Lower leg skin (tissue), 4 donors: ENCODE measurements at places on chromosomes 7 and 10. TPM values are rescaled to one million over a fixed set of nuclear protein-coding genes. Genes with fewer than 3 reads are reported as not detected.

The CARD11 gene
- total RNA-seq: 0.17 TPM

The WDFY4 gene
- total RNA-seq: 4.2 TPM

The GJD4 gene
- total RNA-seq: not detected

The FEZF1 gene
- not detected for total RNA-seq

The NUP205 gene
- 28.7 TPM for total RNA-seq

The CCDC146 gene
- 25.4 TPM for total RNA-seq

The BHLHA15 gene
- total RNA-seq: 3.7 TPM

The ELFN1 gene
- 2.6 TPM for total RNA-seq

The CALML3 gene
- 43.4 TPM for total RNA-seq

The PIK3CG gene
- total RNA-seq: 2.1 TPM

The FAM171A1 gene
- total RNA-seq: 5.4 TPM

The SPDYE6 gene
- total RNA-seq: not detected

The SNCG gene
- total RNA-seq: 29.2 TPM

- no peak for DNase-seq
These were observed 144.2 kb downstream of the JCAD start for GRCh38 chr10:29914986-29915785.

- DNase-seq: peak; percentile 29
These were observed 26.4 kb downstream of the HIF1AN start for GRCh38 chr10:100562008-100562672.

DNA sequence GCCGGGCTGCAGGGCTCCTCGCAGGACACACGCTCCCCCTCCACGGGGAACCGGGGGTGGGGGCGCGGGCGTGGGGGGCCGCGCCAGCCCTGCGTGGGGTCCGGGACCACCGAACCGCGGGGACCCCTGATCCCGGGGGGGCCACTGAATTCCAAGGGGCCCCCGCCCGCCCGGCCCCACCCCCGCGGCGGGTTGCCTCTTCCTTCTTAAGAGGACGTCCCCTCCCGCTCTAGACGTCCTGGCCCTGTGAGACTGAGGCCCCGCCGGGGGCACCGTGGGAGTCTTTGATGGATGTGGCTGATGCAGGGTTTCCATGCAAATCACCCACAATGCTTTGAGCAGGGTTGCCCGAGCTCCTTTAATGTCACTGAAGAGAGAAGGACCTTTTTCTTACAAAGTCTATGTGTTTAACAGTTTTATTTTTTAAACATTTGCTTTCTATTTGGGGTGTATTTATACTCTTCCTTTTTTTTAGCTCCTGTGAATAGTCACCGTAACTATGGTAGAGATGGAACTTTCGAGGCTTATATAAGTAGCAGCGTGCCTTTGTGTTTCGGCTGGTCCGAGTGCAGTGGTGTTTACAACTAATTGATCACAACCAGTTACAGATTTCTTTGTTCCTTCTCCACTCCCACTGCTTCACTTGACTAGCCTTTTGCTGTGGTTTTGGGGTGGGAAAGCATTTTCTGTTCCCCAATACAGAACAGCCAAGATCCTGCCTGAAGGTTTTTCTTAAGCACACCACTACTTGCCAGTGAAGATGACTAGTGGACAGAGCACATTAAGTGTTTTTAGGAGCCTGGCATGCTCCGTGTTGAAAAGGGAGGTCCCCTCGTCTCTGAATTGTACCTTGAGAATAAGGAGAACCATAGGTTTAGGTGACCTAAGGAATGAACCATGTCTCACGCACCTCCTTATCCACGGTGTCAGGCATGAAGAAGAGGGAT is 44.8 kb downstream of the PDIA4 start:
- DNase-seq: no peak

GRCh38 chr7:94265456-94265855 is 129.2 kb upstream of the COL1A2 start:
- DNase-seq: no peak

- no peak for DNase-seq
These were observed 97.4 kb downstream of the TWIST1 start for GRCh38 chr7:19020062-19020461.

GRCh38 chr7:96014617-96015016 is 242.3 kb downstream of the DYNC1I1 start:
- no peak for DNase-seq

DNA sequence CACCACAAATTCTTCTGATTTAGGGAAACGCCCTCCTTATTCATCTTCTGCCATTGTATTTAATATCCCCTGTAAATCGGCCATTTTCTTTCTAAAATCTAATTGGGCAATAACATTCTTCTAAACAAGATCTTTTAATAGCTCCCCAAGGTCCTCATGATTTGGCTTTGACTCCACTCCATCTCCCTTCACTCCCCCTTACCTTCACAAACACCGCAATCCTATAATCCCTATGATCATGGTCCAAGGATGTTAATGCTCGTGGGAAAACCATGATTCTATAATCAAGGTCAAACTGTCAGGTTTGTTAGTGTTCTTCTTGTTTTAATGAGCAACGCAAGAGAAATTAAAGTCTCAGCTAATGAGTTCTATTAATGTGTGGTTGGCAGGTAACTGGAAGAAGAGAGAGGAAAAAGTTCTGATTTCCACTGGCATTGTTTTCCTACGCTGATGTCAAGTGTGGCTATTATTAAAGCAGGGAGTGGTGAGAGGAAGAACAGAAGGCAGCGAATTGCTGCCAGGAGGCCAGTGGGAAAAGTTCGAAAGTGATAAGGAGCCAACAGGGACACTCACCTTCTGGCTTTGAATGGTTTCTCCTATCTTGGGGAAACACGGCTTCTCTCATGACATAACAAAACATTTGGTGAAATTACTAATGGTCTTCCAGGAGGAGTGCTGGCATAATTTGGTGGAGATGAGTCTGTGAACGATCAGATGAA is 28.1 kb downstream of the LRRC72 start:
- no peak for DNase-seq

DNA sequence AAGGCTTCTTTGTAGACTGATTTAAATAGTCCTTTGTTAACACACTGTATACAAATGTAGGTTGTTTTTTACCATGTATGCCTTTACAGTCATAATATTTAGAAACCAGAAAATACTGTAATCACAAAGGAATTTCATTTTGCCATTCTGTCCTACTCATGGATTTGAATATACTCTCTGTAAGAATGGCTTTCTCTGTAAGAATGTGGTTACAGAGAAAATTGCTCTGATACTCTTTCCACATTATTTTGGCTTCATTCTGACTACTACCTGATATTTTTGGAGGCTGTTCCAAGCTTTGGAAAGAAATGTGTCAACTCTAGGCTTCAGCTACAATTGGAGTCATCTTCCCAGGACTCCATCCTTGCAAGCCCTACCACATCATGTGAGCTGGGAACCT is 23.5 kb downstream of the CH25H start:
- DNase-seq: no peak

DNA sequence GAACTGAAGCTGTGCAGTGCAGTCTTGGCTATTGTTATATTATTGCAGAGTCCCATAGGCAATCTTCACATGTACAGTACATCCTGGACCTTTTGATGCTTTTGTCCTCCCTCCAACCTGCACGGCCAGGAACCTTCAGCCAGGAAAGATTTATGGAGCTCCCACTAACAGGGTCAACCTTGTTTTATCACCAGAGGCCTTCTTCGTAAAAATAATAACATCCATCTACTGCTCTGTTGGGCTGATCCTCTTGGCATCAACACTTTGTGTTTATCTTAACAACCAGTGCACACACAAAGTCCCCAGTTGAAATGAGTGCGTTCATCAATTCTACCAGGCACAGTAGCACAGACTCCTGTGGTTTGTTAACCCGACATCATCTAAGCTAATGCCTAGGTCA is 72.4 kb downstream of the AGMO start:
- DNase-seq: no peak

- DNase-seq: no peak
These were observed 46.0 kb downstream of the ATAD1 start for GRCh38 chr10:87771871-87772500.

DNA sequence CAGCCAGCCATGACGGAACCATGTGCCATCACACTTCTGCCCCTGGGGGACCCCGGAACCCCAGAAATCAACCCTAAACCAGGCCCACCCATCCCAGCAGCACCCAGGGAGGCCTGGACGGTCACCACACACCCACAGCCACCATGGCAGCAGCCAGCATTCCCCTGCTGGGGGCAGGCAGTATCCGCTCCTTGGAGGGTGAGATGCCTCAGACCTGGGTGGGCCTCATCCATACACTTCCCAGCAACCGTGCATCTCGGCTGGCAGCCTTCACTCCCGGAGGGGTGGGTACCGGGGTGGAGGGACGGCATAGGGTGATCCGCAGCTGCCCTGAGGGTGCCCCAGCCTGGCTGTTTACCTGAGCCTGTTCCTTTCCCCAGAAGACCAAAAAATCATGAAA is 69.1 kb upstream of the FAM20C start:
- DNase-seq: no peak

- DNase-seq: peak; percentile 90
These were observed 67.3 kb upstream of the UCN3 start for GRCh38 chr10:5297466-5297865.

GRCh38 chr7:71518880-71519279 is 386.9 kb downstream of the GALNT17 start:
- DNase-seq: no peak

DNA sequence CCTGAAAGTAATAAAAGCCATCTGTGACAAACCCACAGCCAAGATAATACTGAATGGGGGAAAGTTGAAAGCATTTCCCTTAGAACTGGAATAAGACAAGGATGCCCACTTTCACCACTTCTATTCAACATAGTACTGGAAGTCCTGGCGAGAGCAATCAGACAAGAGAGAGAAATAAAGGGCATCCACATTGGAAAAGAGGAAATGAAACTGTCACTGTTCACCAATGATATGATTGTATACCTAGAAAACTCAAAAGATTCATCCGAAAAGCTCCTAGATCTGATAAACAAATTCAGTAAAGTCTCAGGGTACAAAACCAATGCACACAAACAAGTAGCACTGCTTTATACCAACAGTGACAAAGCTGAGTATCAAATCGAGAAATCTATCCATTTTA is 581.7 kb upstream of the TEX47 start:
- no peak for DNase-seq

DNA sequence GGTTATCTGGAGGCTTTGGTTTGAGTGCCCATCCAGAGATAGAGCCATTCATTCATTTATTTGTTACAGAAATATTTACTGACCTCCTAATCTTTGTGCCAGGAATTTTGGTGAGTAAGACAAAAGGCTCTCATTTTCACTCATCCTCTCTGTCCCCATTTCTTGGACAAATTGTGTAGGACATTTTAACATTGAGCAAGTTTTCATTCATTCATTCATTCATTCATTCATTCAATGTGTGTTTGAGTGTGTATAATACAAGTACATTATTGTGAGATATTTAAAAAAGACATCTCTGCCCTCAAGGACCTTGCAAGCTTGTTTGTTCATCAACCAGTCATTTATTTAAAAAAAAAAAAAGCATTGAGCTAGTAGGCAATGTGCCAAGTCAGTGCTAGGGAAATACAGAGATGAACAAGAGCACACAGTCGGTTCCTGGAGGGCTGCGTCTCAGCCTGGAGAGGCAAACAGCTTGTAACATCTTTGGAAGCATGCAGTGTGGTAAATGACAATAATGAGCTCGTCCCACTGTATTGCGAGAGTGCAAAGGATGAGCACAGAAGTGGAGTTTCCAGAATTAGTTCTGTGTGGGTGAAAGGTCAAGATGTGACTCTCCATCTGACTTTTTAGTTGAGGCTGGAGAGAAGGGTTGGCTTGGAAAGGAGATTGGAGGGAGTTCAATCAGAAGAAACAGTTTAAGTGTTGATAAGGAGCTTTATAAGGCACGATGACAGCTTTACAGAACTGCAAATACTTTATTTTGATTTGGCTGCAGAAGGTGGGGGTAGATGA is 50.5 kb upstream of the HBP1 start:
- DNase-seq: no peak

DNA sequence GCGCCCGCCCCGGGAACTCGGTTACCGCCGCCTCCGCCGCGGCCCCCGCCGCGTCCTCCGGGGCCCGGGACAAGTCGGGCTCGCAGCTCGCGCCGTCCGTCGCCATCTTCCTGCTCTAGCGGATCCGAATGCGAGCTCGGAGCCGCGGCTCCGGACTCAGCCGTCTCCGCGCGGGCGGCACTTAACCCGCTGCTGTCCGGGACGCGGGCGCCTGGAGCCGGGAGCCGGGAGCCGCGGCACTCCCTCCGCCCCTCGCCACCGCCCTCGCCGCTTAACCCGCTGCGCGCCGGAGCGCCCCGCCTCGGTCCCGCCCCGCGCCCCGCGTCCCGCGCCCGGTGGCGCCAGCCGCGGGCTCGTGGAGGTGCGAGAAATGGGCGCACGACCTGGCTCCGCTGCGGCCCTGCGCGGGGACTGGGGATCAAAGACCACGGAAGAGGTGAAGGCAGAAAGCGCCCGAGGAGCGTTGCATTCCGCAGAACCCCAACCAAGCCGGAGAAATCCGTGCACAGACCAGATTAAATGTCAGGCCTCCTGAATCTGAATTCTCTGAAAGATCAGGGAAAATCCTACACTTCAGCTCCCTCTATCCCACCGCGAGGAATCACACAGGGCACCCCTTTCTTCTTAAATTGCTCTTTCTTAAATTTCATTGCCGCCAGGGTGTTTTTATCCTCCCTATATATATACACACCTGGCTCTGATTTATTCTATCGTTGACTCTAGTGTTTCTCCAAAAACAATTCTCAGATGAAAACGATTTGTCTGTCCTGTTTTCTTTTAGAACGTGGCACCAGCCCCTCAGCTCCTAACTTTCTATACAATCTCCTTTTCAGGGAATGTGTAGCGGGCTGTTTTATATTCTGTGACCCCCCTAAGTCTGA is at the start of gene CTTNBP2:
Gene CTTNBP2 (minus strand): TSS at position 132 of the 881 bp plus-strand sequence. CDS start 26 bp downstream, at position 106.
- peak; percentile 20 for DNase-seq

DNA sequence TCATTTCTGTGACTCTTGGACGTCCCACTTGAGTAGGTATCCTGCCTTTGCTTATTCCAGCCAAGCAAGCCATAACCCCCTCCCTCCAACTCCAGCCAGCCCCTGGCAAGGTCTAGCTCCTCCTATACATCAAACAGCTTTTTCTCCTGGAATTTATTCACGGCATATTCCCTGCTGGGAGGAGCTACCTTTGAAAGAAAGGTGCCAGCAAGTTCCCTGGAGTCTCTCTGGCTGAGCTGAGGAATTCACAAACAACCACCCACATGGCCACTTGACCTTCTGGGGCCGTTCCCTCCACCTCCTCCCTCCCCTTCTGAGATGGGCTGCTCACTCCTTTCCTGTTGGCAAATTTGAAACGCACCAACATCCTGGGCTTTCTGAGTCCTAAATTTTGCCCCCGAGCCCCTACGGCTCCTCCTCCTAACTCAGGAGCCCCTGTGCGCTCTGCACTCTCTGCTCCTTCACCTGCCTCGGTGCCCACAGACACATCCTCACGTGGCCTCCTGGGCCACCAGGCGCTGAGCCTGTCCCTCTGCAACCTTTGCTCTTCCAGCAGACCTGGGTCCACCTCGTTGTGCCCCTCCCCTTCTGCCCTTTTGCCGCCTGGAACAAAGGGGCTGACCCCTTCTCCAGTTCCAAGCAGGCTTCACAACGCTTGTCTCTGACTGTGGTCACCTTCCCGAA is 48.0 kb downstream of the HSPA12A start:
- no peak for DNase-seq

- no peak for DNase-seq
These were observed 109.6 kb downstream of the KIF20B start for GRCh38 chr10:89810908-89811525.

- no peak for DNase-seq
These were observed 29.5 kb downstream of the FOXK1 start for GRCh38 chr7:4711634-4712033.

- DNase-seq: no peak
These were observed 183.6 kb upstream of the NFE2L3 start for GRCh38 chr7:25968205-25968993.

- DNase-seq: no peak
These were observed 25.0 kb downstream of the FOXP2 start for GRCh38 chr7:114439581-114439980.

- peak; percentile 18 for DNase-seq
These were observed 33.4 kb downstream of the MACROH2A2 start for GRCh38 chr10:70085975-70086613.
